SHP77 (cell line): ENCODE measurements at places on chromosomes 6 and 20.

DNA sequence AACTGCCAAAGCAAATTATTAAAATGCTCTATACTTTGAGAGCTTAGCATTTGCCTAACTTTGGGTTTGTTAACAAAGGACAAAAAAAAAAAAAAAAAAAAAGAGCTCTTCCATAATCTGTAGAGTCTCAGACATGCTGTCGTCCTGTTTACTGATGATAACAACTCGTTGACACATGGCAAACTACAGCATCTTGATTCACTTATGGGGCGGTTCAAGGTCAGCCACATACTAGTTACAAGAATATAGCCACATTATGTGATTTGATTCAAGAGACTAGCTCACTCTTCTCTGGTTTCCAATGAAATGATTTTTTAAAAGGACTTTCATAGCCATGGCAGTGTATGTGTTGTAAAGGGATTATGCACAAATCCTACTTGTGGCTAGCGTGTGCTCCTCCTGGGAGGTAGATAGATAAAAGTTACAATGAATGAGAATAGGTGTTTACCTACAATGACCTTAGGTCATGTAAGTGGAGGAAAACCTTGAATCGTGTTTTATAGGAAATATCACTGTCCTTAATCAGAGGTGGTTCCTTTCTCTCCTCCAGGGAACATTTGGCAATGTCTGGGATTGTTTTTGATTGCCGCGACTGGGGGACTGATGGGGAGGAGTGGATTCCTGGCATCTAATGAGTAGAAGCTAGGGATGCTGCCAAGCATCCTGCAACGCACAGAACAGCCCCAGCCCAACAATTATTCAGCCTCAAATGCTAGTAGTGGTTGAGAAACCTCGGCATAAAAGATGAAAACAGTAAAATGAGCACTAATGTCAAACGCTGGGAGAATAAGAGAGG lies 969.2 kb upstream of the SLC35B3 start:
- DNase-seq = no peak

DNA sequence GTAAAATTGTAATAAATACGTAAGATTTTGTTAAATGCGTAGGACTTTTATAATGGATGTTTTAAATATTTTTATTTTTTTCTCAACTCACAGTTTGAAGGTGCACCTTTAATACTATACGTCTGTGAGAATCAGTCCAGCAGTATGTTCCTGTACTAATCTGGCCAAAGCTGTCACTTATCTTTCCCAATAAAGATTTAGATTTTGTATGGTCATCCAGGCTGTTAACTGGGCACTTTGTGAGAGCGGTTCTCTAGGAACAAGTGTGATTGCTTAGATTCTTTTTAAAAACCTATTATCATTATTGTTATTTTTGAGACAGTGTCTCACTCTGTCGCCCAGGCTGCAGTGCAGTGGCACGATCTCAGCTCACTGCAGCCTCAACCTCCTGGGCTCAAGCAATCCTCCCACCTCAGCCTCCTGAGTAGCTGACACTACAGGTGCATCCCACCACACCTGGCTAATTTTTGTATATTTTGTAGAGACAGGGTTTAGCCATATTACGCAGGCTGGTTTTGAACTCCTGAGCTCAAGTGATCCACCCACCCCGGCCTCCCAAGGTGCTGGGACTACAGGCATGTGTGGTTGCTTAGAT lies 1.7 kb downstream of the DCBLD1 start:
- no peak for DNase-seq

- DNase-seq = no peak
These were observed 123.9 kb upstream of the BACH2 start for GRCh38 chr6:90420500-90420899.

DNA sequence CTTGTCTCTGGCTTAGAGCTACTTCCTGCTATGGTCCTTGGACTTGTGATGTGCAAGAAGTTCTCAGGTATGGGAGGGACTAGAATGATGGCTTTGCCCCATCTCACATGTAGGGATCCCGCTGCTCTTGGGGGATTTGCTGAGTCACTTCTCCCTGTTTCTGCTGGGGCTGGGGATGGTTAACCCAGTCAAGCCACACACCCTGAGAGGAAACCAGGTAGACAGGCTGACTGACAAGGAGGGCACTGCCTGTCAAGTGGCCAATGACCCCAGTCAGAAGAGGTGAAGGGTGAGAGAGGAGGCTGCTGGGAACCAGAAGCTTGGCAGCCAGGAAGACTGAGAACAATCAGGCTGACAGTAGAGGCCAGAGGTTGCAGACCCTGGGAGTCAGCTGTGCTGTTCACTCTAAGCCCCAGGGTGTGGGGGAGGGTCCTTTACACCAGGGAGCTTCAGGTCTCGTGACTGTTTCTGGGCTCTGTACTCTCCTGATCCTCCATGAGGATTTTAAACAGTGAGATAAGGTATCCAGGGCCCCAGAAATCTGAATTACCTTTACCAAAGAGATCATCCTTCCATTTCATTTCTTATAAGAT lies 34.6 kb downstream of the HLA-F start:
- DNase-seq = no peak

DNA sequence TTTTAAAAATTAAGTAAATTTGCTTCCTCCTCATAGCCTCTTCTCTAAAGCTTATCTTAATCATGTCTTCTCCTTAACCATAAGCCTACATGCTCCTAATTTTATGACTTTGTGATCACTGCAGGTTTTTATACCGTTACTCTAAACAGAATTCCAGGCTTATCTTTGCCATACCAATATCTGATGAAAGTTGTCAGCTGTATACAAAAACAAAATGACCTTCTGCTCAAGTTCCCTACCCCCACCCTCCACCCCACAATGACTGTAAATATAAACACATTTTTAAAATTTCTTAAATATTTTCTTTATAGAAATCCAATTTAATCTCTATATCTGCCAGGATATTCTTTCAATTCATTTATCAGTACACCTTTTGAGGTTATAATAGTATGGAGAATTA lies 60.5 kb upstream of the SGK1 start:
- DNase-seq = no peak

- DNase-seq = no peak
These were observed 426.0 kb upstream of the SULF2 start for GRCh38 chr20:48211238-48211637.

DNA sequence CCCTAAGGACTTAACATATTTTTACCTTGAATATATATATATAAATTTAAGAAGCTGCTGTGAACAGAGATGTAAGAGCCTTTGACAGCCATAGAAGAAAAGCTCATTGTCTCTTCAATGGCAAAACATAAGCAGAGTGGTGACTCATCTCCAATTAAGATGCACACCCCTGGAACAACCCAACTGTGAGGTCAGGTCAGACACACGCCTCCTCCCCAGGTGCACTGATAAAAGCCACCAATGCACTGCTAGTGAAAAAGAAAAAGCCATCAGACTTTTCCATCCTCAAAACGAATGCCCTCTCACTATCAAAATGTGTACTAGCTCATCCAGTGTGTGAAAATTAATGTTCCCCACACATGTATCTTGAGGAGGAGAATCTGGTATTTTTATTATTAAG lies 100.1 kb downstream of the SMLR1 start:
- no peak for DNase-seq
